LHCN-M2 (cell line): ENCODE measurements at places on chromosomes 4 and X. TPM values are rescaled to one million over a fixed set of nuclear protein-coding genes. Genes with fewer than 3 reads are reported as not detected.
A peak's percentile ranks its signal among the peaks of the same experiment; 100 is the strongest.

GRCh38 chr4:101556842-101557241 lies 209.5 kb upstream of the PPP3CA start:
- no peak for DNase-seq

DNA sequence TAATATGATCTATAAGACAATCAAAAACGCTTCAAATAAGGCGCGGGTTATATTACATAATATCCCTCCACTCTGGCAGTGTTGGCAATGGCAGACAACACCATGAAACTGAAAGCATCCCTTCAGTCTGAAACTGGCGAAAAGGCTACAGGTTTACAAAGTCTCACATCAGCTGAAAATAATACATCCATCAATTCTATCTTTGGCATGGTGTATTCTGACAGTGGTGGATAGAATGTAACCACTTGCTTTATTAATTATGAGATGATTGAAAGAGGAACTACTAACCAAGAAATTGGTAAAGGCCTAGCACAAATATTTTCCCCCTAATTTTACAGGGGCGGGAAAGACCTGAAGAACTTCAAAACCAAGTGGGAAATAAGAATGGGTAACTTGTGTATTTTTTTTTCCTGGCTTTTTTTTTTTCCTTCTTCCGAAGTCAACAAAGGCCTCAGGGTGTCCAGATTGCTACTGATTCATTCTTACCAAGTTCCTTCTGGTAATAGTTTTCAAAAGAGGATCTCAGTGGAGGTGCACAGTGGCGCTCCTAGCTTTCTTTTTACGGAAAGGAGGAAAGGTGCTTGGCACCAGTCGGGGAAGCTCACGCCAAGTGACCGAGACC lies 728 bp downstream of the UBA6 start:
- peak; percentile 15 for DNase-seq

Gene GAK
- 92.8 and 126 TPM in 2 replicates for total RNA-seq

DNA sequence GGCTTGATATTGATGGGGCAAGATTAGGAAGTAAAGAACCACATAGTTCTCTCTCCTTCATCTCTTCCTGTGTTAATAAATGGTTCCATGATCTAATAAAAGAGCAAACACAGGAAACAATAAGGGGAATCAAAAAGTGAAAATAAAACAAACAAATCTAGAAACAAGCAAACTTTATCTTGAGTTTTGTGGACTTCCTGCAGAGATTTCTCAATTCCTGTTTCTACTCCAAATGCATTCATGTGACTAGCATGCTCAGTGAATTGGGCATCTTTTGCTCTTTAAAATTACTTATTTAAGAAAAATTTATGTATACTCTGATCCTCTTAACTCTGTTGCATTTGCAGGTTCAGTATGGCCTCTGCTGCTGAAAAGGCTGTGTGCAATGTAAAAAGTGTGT lies 682.0 kb downstream of the KCTD8 start:
- no peak for DNase-seq

GRCh38 chr4:19791422-19792123 lies 460.1 kb upstream of the SLIT2 start:
- no peak for DNase-seq

Gene PAGE1
- total RNA-seq: not detected in 2 replicates

- DNase-seq: peak; percentile 75
Measured at GRCh38 chr4:101191302-101192098, 155.8 kb downstream of the PPP3CA start.

Gene TLL1
- not detected in 2 replicates for total RNA-seq

GRCh38 chr4:181971411-181971810 lies 271.8 kb upstream of the TENM3 start:
- peak; percentile 52 for DNase-seq

- DNase-seq: no peak
Measured at GRCh38 chr4:54417476-54417875, 188.4 kb downstream of the PDGFRA start.

GRCh38 chrX:97070346-97070745 lies 186.6 kb downstream of the RPA4 start:
- peak; percentile 21 for DNase-seq

DNA sequence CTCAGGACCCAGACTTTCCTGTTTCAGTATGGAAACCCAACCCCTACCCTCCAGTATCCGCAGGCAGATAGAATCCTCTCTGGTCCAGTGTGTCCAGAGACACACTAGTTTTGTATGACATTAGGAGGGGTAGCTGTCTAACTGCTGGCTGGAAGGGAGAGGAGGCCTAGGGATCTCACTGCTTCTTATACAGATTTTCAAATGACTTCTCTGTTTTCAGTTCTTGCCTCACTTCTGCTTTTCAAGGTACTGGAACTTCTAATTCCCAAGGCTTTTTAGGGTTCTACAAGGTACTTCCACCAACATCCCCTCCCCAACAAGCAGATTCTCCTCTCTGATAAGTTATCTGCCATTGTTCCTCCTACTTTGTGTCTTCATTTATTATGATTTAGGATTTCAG lies 6.1 kb downstream of the SGCB start:
- DNase-seq: no peak

- no peak for DNase-seq
Measured at GRCh38 chr4:150784305-150784704, 202.4 kb downstream of the MAB21L2 start.

DNA sequence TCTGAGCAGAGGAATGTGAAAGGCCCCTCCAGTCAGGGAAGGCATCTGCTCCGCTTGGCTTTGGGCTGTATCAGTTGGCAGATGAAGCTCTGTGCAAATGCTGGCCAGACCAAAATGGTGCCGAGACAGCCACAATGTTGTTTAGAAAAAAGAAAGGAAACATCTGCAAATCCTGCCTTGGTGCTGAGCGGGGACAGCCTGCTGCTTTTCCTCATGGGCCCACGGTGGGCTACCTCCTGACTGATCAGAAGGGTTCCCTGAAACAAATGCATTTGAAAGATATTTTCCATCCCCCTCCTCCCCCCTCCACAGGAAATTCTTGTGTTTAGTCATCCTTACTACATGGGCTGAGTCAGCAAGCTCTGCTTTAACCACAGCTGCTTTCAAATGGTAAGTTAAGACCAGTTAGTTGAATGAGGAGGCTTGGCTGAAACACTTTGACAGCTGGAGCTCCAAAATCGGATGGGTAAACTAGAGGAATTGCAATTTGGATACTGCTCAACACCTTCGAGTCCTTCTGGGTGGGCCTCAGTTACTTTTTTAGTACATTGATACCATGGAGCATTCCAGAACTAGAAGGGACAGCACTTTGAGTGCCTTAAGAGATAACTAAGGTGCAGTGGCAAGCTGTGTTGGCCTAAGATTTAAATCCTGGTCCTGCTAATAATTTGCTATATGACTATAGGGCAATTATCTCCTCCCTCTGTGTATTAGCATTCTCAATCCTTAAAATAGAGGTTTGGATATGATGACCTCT lies 36.0 kb downstream of the PLAC1 start:
- peak; percentile 92 for DNase-seq

- DNase-seq: no peak
Measured at GRCh38 chr4:40874901-40875300, 125.1 kb downstream of the NSUN7 start.

DNA sequence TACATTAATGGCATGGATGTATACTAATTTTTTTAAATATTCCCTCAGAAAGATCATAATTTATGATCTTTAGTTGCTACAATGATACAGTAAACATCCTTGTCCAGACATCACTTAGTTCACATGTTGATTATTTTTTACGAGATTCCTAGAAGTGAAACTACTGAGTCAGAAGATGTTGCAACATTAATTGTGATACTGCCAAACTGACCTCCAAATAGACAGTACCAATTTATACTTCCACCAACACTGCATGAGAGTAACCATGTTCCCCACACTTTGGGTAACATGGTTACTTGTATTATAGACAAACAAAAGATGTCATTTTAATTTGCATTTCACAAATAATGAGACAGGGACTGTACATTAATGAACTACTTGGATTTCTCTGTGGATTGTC lies 19.6 kb downstream of the RCHY1 start:
- peak; percentile 66 for DNase-seq

DNA sequence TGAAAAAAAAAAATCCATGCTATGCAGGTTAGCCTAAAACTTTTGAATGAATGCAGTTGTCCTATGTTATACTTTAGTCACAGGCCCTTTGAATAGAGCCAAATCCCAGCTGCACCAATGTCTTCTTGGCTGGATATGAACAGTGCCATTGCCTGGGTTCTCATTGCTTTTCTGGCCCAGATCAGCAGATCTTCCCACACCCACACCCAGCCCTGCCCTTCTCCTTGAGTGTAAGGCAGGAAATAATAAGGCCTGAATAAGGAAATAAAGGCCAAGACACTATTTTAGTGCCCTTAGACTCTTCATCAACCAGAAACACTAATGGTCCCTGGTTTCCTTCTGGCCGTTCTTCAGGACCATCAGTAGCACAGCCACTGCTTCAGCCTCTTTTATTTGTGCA lies 66.6 kb downstream of the USP38 start:
- DNase-seq: no peak

- DNase-seq: no peak
Measured at GRCh38 chr4:185821029-185821419, 9.0 kb upstream of the SORBS2 start.

Gene JADE3
- 1.8 and 2.5 TPM in 2 replicates for total RNA-seq

DNA sequence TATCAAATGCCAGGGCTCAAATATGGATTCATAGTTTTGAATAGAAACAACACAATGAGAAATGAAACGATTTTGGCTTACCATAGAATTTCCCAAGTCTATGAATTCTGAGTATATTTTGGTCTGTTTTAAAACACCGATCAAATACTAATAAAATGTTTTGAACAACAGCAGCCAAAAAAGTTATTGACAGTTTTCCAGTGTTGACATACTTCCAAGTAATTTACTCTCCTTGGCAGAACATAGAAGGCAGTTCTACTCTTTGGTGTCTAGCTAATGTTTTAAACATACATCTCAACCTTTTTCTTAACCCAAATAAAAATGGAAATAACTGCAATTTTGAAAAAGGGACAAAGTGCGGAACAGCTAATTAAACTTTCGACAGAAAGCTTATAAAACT lies 1419.8 kb downstream of the ADGRL3 start:
- DNase-seq: no peak

DNA sequence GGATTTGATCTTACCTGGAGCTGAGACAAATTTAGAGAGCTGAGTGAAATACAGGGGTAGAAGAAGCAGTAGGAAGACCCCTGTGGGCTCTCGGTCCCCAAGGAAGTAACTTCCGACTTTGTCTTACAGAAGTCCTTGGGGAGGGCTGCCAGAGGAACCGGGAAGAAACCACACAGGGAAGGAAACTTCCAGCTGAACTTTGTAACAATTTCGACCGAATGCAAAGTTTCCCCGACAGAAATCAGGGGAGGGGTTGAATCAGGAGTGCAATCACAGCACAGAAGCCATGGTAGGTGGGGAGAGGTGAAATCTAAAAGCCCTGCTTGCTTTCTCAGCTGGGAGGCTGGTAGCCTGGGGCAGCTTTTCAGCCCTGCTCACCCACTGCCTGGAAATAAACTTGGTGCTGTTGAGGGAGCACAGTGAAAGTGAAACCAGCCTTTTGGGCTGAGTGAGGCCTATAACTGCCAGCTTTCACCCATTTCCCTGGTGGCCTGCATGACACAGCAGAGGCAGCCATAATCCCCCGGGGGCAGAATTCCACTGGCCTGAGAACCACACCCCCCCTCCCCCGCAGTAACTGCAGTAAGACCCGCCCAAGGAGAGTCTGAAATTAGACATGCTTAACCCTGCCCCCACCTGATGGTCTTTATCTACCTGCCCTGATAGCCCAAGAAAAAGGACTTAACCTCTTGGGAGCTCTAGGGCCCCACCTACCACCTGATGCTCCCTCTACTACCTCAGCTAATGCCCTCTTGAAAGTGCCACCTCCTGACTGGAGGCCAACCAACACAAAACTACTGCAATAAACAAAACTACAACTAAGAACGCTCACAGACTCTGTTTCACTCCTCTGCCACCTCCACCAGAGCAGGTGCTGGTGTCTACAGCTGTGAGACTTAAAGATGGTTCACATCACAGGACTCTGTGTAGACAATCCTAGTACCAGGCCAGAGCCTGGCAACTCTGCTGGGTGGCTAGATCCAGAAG lies 248.2 kb downstream of the PARM1 start:
- no peak for DNase-seq

DNA sequence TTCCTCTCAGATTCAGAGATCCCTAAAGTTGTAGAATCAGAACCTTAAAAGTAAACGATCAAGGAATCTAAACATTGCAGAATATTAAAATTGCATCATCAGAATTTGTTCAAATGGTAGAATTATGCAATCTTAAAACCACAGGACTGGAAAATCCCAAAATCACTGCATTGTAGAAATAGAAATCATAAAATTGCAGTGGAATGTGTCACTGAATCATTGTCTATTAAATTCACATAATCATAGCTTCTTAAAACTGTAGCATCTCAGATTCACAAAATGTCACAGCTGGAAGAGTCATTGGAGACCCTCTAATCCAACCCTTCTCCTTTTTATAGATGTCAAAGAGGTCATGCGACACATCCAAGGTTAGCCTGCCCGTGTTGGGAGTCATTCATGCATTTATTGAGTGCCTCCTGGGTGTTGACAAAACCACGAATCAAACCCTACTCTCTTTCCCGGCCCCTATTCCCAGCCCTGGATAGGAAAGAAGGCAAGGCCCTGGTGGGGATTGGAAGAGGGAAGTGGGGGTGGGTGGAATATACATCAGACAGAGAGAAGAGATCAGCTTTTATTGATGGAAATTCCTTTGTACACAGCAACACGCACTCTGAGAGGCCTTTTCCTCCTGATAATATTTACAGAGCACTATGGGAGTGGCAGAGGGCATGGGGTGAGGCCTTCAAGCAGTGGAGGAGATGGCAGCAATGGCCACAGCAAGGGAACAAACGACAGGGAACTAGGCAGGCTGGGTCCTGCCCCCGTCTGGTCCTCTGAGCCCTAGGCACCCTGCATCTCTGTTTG lies 15.4 kb downstream of the IQSEC2 start:
- peak; percentile 64 for DNase-seq

Gene CYP2U1
- total RNA-seq: 8.6 and 13.5 TPM in 2 replicates

GRCh38 chrX:24216827-24217226 lies 67.3 kb downstream of the ZFX start:
- no peak for DNase-seq

DNA sequence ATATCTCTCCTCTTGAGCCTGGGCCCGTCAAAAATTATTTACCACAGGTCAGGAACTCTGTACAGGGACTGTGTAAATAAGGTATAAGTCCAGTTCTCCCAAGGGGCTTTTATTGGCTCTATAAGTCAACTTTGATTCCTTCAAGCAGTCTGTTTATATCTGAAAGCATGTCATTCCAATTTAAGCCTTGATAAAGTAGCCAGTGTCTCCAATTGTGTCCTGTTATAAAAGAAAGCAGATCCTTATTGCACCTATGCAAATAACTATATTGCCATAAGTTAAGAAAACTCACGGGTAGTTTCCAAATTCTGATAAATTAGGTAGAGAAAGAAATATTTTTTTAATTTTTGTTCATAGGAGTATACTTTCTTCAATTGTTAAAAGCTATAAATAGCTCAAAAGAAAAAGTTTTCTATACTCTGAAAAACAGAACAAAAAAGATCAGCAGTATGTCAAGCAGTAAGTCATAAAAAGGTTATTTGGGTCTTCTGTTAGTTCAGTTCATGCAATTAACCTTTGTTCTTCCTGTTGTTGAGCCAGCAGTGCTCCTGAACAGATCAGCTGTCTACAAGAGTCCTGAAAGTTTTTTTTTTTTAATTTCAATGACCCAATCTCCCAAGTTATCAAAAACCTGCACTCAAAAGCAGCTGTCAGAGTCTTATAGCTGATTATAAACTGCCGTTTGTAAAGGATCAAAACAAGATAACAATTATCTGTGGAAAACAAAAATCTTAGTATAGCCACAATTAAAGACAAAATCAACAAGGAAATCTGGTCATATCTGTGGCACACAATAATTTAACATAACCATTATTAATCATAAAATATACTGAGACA lies 178.4 kb upstream of the GALNT7 start:
- DNase-seq: peak; percentile 25

GRCh38 chr4:146514651-146515357 lies 6.9 kb downstream of the SLC10A7 start:
- peak; percentile 4 for DNase-seq

Gene HPGD
- not detected in 2 replicates for total RNA-seq
